ACHN (cell line): ENCODE measurements at places on chromosomes 1 and 21.

DNA sequence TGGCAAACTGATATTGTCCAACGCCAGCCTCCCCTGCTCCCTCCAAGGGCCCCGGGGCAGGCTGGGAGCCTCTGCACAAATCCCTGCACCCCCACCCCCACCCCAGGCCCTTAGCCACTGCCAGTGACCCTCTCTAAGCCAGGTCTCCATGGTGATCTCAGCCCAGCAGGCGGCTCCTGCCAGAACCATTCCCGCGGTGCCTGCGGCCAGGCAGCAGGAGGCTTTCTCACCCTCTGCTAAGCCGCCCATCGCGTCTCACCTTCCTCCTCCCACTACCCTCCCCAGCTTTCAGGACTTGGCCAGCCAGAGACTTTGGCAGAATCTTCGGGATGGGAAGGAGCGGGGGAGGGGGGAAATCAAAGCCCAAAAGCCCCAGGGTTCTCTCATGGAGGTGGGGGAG lies 46.8 kb upstream of the WASF2 start:
- peak; percentile 50 for DNase-seq

DNA sequence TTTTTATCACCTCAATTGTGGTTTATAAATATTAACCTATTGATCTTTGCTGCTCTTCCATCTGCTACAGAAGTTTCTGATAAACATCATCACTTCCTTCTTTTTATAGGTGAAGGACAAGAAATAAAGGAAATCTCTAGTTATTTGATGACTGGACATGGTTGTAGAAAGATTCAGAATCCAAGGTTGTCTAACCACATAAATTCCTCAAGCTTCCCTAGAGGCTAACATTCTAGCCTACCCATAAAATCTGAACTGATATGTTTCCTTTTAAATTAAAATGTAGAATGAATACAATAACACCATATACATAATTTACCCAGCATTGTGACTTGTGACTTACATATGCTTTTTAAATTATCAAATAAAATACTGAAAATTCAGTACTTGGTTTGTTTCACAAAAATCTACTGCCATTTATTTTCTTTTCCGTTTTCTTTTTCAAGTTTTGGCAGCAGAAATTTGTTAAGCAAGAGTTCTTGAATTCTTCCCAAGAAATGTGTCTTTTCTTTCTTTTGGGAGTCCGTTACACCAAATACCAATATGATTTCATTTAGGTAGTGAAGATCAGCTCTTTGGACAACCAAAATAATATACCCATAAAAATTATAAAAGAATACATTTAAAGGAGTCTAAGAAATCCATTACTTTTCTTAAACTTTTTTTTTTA lies 513.2 kb upstream of the ADGRL2 start:
- DNase-seq = no peak

DNA sequence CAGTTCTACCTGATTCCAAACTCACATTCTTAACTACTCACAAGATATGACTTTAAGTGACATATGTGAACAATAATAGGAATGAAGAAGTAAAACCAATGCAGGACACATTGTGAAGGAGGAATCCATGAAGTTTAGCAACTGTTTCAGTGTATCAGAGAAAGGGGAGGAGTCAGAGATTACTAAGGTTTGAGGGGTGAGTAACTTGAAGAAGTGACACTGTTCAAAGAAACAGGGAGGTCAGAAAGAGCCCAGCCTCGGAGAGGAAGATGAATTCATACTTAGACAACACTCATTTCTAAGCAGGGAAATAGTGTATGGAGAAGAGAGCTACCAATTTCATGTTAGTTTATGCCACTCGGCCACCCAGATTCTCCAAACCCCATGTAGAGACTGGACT lies 28.2 kb upstream of the RPF1 start:
- no peak for DNase-seq

DNA sequence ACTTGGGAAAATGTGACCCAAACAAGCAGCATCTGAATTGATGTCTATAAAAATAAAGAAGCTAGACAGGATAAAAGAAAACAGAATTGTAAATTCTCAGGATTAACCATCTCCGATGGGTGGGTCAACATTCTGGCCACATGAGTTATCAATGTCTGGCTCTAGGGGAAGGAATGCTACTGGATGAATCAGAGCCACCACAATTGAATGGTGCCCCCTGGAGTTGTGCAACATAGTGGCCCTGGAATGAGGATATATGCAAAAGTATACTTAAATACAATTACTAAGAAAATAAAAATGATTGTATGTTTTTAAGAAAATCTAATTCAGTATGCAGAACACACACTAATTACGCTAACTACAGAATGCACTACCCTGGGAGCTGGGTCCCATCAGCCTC lies 185.6 kb downstream of the TGFBR3 start:
- no peak for DNase-seq

DNA sequence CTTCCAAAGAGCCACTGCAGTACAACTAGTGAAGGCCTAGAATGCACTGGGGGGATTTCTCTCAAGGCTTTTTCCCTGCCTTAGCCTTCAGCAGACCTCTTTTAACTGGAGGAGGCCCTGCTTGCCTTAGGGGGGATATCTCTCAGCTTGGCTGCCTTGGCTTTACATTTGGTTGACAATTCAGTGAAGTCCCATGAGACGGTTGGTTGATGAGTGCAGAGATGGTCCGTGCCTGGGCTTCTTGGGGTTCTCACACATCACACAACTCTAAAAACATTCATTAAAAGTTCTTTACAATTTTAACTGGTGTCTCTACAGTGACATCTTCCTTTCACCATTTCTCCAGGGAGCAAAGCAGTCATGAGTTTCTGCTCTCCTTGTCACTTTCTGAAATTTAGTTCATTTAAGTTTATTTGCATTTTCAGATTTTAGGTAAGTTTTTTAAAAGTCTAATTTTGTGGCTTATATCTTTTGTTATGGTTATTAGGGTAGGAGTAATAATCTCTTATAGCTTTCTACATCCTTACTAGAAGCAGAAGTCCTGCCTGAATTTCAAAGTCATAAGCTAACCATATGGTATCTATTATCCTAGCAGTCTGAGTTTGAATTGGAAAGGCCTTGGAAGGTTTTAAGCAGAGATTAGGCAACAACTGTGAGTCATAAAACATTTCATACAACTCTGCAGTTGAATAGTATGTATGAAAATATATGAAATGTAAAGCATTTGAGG lies 487.6 kb downstream of the DPYD start:
- DNase-seq = no peak

DNA sequence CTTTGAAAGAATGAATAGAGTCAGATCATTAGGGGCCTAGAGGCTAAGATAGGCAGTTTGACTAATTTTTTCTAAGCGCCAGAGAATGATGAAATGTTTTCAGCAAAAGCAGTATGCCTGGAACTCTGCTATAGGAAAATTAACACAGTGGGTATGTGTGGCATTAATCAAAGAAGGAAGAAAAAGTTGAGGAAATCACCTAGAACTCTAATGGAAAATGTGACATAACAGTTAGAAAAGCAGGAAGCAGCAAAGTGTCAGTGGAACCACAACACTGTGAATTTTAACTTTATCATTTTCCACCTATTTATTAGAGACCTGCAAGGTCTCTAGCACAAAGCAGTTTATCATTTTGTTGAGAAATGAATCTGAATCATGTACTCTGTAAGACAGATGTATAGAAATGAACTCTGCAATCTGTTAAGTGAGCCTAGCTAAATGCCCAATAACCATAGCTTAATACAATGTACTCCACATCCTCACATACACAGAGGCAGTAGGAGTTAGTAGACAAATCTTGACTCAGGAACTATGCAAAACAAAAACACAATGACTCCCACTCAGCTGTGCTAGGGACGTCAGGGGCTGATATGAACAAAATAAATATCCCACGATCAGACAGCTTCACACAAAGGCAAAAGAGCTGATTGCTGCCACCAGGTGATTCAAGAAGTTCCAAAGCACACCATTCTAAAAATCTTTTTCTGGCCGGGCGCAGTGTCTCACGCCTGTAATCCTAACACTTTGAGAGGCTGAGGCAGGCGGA lies 500.7 kb upstream of the NFIA start:
- DNase-seq = no peak

DNA sequence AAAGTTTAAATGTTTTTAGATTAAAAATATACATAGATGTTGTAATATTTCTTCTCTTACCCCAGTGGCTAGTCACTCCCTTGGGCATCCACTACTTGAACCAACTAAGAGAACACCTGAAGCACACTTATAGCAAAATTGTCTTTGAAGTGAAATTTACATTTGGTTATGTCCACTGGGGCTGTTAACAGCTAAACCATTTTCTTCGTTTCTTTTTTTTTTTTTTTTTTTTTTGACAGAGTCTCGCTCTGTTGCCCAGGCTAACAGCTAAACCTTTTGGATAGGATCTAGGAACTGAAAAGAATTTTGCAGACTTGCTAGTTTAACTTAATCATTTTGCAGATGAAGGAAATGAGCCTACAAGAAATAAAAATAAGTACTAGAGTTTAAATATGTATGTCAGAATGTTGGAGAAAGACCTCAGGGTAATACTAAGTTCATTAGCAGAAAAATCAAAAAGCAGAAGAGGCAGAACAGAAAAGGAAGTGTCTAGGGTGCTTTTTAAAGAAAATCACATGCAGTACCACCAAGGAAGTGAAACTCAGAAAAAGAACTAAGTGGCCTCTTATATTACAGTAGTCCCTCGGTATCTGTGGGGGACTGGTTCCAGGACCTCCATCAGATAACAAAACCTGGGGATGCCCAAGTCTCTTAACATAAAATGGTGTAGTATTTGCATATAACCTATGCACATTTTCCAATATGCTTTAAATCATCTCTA lies 11.8 kb downstream of the DRAM2 start:
- no peak for DNase-seq

- DNase-seq = no peak
Observed at GRCh38 chr1:59750328-59751003, 64.3 kb upstream of the HOOK1 start.

GRCh38 chr1:94111879-94112278 lies 9.1 kb downstream of the ABCA4 start:
- no peak for DNase-seq

DNA sequence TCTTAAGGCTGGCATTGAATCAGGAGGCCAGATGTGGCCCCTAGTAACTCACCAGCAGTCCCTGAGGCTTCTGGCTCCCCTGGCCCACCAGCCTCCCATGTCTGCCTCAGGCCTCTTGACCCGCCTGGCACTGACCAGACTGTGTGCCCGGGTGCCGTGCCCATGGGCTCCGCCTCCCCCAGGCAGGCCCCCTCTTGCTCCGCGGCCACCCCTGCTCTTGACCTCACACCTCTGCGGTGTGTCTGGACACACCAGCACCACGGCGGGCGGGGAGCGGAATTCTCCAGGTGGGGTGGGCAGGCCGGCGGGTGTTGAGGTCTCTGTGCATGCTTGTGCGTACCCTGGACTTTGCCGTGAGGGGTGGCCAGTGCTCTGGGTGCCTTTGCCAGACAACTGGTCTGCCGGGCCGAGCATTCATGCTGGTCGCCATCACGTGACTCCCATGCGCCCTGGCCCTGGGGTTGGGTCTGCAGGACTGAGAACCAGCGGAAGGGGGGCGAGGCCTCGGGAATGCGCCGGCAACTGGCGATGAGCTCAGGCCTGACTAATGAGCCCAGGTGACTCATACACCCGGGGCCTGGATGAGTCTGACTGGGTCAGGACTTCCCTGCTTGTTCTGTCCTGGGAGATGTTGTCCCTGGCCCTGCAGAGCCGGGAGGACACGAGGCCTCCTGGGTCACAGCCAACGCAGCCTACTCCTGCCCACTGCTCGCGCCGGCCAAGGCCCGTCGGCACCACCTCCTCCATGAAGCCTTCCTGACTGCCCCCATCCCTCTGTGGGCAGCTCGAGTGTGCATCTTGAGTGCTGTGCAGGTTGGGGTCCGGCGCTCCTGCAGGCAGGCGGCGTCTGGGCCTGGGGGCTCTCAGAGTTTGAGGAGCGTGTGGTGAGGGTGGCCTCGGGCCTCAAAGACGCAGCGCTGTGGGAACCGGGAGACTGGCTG lies 22.6 kb downstream of the COL18A1 start:
- DNase-seq = peak; percentile 94

GRCh38 chr1:97524211-97524610 lies 396.6 kb downstream of the DPYD start:
- DNase-seq = no peak

DNA sequence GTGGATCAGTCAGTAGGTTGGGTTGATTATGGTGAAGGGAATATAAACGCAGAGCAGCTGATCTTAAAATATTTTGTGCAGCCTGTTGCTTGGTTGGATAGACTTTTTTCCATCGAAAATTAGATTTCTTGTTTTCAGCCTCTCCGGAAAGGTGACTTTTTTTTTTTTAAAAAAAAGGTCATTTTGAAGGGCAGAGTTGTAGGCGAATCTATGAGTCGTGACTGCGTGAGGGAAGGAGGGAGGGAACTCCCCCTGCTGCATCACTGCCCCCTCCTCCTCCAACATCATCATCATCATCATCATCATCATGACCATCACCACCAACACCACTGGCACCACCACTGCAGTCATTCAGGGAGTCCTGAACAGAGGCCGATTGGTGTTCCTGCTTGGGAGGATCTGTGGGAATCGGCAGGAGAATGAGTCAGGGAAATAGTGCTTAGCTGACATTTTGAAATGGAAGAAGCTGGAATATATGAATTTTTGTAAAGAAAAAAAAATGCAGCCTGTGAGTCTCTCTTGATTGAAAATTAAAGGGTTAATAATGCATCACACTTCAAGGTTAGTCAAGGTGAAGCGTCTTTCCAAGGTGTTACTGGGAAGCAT lies 1.2 kb downstream of the ATP1B1 start:
- DNase-seq = peak; percentile 58

- DNase-seq = no peak
Observed at GRCh38 chr1:11831945-11832725, 15.4 kb downstream of the NPPA start.

DNA sequence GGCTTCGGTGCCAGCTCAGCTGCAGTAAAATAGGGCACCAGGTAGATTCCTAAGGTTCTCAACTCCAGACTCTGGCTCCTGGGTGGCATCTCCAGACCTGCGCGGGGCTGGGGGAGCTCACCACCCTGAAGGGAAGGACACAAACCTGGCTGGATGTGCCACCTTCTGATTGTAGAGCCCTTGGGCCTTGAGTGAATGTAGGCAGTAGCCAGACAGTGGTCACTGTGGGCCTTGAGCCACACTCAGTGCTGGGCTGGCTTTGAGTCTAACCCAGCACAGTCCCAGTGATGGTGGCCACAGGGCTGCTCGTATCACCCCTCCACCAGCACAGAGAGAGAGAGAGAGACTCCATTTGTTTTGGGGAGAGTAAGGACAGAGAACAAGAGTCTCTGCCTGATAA lies 38.0 kb upstream of the SH3GLB1 start:
- DNase-seq = no peak

DNA sequence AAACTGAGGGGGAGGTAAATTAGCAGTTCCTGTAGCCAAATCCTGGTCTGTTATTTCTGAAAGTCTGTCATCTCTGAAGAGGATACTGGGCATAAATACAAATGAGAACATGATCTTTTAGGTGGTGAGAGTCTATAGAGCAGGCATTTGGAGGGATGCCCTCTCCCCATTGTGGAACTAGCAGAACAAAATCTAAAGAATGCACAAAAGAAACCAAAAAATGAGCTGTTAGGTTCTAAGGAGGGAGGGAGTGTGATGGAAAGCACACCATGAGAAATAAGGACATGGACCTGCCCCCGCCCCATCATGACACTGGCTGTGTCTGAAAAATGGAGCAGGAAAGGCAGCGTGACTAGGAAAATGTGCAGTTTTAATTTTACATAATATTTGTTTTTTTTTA lies 262.0 kb downstream of the KIF26B start:
- no peak for DNase-seq

GRCh38 chr1:63073309-63074306 lies 248.8 kb upstream of the FOXD3 start:
- DNase-seq = no peak
